ENCODE measurements at places on chromosomes 7 and 10.

DNA sequence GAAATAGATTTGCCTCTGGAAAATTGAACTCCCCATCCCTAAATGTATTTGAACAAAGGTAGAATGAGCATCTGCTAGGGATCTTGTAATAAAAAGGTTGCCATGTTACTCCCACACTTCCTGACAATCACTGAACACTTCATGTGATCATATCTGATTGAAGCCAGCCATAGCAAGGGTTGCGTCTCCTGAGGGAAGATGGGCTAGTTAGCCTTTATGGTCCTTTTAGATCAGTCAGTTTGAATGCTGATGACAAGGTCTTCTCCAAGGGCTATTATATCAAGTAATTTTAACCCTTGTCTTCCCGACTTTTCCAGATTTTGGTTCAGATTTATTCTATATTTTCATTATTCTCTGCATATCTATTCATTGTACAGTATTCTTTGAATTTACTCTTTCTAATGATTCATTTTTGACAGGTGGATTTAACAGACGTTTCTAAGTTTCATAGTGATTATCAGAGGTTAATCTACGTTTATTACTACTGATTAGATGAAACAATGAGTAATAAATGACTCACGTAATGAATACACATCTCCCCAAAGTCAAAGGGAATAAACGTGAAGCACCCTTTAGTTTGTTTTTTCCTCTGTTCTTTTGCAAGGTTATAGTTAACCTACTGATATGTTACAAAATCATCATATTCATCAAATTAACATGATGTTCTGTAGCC lies 28.1 kb downstream of the CSGALNACT2 start:
- no peak for DNase-seq

GRCh38 chr7:86947929-86948328 lies 111.5 kb downstream of the ELAPOR2 start:
- DNase-seq: no peak

DNA sequence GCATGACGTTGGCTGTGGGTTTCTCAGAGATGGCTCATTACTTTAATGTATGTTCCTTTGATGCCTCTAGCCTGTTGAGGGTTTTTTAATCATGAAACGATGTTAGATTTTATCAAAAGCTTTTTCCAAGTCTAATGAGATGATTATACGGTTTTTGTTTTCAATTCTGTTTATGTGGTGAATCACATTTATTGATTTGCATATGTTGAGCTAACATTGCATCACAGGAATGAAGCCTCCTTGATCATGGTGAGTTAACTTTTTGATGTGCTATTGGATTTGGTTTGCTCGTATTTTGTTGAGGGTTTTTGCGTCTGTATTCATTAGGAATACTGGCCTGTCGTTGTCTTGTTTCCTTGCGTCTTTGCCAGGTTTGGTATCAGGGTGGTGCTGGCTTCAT lies 52.3 kb upstream of the PTPN12 start:
- no peak for DNase-seq

- DNase-seq: no peak
Measured at GRCh38 chr10:63504145-63504881, 16.9 kb upstream of the REEP3 start.

DNA sequence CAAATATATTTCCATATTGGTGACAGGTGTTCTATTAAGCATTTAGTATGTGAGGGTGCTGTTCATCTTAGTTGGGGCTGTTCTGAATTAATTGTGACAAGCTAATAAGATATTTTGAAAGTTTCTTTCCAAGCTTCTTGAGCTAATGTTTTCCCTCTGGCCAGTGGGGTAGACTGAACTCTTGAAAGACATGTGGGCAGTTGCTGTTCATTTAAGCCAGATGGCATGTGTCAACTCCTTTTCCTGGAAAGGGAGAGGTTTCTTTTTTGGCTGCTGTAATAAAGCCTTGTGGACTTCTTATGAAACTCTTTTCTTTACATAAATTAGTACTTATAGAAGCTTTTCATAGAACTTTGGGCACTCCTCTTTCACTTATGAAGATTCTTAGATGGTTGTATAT lies 21.7 kb downstream of the RAB18 start:
- DNase-seq: peak; percentile 56

DNA sequence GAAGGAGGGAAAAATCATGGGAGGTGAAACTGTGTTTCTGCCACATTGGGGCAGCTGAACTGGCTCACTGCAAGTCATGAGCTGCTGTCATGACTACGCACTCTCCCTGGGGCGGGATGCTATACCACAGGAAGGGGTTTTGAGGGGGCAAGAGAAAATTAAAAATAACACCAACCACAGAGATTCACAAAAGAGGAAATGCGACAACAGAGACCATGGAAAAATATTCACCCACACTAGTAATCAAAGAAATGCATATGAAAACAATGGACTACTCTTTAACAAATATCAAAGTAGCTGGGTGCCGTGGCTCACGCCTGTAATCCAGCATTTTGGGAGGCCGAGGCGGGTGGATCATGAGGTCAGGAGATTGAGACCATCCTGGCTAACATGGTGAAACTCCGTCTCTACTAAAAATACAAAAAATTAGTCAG lies 65.2 kb upstream of the TM9SF3 start:
- DNase-seq: no peak

- DNase-seq: no peak
Measured at GRCh38 chr7:30780941-30781340, 9.7 kb downstream of the MINDY4 start.

All from choroid plexus epithelial cell (primary cell).